ENCODE measurements at places on chromosomes 16 and 17.

DNA sequence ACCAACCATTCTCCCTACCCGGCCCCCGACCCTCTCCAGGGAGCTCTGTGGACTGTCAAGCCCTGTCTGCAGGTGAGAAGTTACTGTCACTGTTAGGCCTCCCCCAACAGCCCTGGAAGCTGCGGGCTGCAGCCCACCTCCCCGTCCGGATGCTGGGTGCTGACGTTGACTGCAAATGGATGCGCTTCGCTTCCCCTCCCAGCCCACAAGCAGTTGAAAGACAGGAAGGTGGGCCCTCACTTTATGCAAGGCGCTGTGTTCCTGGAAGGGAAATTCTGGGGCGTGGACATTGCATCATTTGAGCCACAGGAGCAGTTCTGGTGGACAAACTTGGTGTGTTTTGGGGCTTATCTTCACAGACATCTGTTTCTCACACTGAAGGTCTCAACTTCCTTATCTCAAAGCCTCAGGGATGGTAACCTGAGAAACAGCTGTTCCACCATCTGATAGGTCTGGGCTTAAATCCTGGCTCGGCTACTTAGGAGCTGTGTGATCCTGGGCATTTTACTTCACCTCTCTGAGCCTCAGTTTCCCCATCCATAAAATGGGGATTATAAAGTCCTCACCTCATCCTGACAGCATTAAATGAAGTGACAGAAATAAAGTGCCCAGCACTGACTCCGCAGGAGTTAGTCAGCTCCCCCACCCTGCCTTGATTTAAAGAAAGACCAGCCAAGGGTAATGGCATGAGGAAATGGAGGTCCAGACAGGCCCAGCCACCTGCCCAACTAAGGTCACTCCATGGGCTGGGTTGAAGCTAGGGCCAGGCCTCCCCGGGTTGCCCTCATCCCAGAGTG lies 4.6 kb upstream of the DRC7 start:
- no peak for DNase-seq

DNA sequence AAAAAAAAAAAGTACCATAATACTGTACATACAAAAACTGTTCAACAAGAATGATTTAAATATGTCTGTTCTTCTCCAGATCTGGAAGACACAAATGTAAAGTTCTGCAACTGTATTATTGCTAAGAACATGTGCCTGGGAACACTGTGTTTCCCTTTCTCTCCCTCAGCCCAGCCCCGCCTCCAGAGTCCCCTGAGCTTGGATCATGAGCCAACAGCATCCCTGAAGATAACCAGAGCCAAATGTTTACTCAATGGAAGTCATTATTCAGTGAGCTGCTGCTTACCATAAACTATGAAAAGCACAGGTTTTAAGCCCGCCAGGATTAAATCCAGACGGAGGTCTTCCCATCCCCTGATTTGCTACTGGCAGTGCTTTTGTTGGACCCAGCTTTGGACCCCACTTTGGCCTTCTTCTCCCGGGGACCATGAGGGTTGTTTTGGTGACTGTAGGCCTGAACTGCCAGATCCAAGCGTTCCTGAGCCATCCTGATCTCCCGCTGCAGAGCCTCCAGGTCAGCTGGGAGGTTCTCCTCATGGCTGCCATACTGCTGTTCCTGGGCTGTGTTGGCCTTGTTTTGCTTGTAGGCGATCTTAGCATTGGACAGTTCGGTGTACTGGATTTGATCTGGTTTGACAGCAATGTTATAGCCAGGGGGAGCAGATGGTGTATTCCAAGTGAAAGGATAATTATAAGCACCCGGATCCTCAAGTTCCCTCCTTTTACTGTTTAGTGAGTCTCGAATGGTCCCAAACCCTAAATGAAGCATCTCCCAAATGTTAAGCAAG lies 25.6 kb downstream of the GJC1 start:
- no peak for DNase-seq

DNA sequence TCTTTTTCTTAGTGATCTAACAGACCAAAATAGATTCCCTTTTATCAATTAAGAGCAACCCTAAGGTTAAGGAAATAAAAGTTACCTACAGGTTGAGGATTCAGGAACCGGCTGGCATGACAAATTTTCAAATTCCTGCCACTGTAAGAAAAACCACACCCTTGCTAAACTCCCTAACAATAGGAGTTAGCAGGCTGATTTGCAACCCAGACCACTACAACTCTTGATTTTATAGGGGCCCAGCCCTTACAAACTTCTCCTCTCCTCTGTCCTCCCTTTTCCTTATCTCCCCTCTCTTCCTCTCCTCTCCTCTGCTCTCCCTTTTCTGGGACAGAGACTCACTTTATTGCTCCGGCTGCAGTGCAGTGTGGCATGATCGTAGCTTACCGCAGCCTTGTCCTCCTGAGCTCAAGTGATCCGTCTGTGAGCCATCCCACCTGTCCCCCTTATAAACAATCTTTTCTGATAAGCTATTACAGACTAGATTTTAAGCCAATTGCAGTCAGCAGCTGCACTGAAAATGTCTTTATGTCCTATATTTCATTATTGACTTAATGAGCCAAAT lies 418.9 kb downstream of the CDH8 start:
- no peak for DNase-seq

GRCh38 chr17:72115781-72116525 lies 4.9 kb upstream of the SOX9 start:
- no peak for DNase-seq

- no peak for DNase-seq
Measured at GRCh38 chr17:73141411-73141810, 23.4 kb upstream of the SSTR2 start.

- no peak for DNase-seq
Measured at GRCh38 chr16:1331712-1332617, 1.5 kb upstream of the BAIAP3 start.

- no peak for DNase-seq
Measured at GRCh38 chr17:77694391-77695363, 263.8 kb upstream of the TNRC6C start.

DNA sequence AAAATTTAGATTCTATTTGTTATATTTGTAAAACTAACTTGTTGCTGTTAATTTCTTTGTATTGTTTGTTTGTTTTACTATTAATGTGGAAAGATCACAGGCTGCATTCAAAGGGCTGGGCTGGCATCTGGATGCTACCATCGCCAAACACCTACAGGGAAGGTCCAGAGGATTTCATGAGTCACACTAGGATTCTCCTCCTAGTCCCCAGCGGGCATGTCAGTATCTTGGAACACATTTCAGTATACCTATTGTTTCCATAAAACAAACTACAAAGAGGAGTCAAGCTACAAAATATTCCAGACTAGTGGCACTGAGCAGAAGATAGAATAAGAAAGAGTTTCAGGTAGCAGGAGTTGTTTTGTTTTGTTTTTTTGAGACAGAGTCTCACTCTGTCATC lies 55.3 kb downstream of the NOG start:
- no peak for DNase-seq

- no peak for DNase-seq
Measured at GRCh38 chr17:40329839-40330794, 21.1 kb downstream of the RARA start.

DNA sequence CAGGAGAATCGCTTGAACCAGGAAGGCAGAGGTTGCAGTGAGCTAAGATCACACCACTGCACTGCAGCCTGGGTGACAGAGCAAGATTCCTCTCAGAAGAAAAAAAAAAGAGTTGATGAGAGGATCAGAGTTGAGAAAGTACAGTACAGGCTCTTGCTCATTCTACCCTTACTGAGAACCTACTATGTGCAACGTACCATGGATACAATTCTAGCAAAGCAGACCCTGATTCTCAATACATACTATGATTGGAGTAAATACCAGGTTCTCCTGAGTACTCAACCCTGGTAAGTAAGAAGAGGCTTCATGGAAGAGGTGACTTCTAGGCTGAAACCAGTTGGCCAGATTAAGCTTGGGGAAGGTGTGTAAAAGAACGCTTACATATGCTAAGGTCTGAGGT lies 1.2 kb downstream of the RFFL start:
- no peak for DNase-seq

GRCh38 chr16:49520492-49521038 lies 147.0 kb downstream of the C16orf78 start:
- no peak for DNase-seq

DNA sequence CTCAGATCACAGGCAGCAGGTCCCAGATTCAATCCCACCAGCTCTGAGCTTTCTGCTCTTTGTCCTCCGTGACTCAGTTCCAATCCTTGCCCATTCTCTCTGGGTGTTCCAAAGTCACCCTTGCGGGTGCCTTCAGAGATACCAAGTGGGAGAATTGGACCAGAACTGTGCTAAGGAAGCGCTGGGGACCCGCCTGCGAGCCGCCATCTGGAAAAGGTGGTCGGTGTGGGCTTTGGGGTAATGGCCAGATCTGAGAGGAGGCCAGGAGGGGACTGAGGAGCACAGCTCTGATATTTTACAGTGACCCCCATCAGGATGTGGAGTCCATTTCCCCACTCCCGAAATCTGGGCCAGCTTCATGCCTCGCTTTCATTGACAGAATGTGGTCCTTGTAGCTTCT lies 152.6 kb downstream of the SDK2 start:
- DNase-seq = no peak

DNA sequence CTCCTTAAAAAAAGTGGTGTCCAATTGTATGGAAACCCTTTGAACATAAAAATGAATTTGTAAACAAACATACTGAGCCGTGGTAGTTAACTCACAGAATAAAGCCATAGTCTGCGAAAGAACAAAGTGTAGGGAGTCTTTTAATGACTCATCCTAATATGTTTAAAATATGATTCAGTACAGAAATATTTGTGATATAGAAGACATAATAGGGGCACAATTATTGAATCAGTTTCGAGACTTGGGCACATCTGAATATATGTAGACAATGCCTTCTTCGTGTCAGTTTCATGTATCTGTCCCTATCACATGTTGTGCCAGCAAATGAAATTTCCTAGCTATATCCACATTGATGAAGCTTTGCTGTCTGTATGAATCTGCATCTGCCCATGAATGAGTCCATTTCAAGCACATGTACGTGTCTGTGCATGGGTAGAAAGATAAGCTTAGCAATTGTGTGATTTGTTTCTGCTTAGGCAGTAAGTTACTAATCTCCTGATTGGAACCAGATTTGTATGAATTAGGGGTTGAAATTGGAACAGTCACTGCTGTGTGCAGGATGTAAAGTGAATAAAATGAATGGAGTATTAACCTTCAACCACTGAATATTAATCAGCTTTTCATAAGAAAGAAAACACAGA lies 112.5 kb upstream of the SOX9 start:
- DNase-seq = no peak

GRCh38 chr17:48612854-48613691 lies 2.0 kb downstream of the HOXB8 start:
- no peak for DNase-seq

GRCh38 chr16:13042291-13042685 lies 140.9 kb downstream of the SHISA9 start:
- no peak for DNase-seq

GRCh38 chr16:20920091-20920490 lies 19.5 kb downstream of the LYRM1 start:
- DNase-seq = no peak

DNA sequence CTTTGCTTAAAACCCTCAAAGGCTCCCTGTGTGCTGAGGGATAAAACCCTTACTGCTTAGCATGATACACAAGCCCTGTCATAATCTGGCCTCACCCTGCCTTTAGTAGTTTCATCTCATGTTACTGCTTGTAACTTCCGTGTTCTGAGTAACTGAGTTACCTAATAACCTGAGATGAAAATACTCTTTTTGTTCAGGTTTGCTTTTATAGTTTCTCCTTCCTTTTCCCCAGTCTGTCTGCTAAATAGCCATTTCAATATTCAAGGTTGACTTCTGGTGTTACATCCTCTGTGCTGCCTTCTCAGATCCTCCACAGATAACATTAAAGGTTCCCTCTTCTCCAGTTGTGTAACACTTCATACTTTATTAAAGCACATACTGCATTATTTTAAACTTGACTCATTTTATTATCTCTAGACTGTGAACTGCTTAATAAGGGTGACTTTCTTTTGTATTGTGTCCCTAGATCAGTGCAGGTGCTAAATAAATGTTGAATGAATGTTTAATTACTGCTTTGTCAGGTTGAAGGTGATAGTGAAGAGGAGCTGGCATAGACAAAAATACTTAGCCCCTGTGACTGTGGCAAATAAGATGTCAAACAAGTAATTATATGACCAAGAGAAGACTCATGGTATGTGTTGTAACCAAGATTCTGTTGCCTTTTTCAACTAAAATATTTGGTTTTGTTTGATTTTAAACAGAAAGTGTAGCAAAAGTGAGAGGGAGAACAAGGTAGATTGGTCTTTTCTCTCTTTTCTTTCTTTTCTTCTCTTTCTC lies 47.8 kb downstream of the NFAT5 start:
- no peak for DNase-seq

- peak; percentile 83 for DNase-seq
Measured at GRCh38 chr17:50919321-50920040, 53.3 kb upstream of the TOB1 start.

- DNase-seq = no peak
Measured at GRCh38 chr16:3520841-3521240, 20.0 kb downstream of the CLUAP1 start.

DNA sequence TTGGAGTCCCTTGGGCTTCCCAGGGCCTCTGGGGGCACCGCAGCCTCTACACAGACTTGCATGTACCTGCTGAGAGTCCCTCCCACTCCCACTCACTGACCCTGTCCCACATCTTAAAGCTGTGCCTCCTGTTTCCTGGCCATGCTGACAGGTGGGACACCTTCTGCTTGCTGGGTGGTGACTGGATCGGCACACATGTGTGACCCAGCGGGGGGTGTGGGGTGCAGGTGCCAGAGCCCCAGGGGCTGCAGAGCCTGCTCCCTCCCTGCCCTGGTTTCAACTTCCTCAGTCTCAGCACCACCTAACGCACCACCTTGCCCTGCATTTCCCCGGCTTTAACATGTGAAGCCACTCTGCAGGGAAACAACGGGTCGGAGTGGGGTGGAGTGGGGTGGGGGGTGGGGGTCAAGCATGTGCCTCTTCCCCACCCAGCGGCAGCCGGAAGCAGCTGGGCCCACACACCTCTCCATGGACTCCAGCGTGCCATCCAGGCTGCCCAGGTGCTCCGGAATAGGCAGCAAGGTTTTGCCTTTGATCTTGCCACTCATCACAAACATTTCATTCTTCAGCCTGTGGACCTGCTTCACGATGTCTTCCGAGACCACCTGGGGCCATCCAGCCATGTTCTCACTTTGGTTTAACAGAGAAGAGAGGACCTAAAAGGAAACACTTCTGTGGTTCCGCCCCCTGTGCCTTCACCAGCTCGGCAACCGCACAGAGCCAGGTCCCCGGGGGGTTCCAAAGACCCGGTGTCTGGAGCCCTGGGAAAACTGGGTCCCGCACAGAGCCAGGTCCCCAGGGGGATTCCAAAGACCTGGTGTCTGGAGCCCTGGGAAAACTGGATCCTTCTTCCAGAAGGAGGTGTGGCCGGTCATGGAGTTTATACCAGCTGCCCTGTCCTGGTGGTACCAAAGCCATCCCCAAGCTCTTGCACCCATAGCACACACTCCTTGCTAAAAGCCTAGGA lies 4.7 kb downstream of the DNAH17 start:
- DNase-seq = no peak

- DNase-seq = no peak
Measured at GRCh38 chr17:61351745-61352407, 47.8 kb upstream of the TBX2 start.
